ENCODE measurements at places on chromosomes 5 and 9.

DNA sequence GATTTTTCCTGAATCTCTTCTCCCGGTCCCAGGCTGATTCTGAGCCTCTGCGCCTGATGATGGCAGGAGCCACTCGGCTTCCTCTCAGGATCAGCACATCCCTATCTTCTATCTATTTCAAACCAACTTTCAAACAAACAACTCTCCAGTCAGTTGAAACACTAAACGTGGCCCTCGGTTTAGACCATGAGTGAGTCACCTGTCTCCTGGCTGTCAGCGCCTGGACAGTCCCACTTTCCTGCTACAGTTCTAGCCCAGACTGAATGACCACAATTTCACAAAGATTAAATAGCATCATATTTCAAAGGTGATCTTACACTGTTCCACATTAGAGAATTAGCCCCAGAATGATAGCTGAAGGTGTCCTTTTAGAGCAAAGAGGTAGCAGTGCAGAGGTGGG is 6.2 kb downstream of the SLC6A19 start:
- no peak for DNase-seq

DNA sequence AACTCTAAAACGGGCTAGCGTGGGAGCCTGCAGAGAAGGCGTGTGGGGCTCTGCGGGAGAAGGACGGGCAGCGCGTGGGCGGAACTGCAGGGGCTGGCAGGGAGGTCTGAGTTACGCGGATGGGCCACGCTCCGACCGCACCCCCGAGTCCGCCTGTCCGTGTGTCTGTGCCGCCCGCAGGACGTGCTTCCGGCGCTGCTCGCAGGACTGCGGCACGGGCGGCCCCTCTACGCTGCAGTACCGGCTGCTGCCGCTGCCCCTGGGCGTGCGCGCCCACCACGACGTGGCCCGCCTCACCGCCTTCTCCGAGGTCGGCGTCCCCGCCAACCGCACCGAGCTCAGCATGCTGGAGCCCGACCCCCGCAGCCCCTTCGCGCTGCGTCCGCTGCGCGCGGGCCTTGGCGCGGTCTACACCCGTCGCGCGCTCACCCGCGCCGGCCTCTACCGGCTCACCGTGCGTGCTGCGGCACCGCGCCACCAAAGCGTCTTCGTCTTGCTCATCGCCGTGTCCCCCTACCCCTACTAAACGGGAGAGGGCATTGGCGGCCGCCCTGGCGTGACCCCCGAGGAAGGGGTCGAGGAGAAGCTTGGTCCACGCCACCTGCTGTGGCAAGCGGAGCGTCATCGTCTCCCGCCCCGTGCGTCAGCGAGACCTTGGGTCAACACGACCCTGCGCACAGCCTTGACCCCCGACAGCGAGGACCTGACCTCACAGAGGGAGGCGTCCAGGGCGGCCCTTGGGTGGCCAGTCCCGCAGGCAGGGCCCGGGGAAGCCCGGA is 11.4 kb upstream of the ASS1 start:
- no peak for DNase-seq

DNA sequence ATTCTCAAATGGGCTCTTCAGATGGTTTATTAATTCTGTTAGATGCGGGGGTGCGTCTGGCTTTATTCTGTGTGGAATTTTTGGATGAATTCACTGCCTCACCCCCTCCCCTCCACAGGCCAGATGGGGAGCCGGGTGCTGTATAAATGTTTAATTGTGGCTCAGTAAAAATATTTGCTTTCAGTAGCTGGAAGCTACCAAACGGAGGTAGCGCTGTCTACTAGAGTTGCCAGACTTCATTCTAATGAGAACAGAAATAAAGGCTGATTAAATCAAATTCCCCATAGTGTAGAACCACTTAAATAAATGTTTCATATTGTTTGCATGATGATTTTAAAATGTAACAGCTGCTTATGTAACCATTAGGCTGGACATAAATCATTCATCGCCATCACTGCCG is 34.5 kb upstream of the KCNMB1 start:
- no peak for DNase-seq

GRCh38 chr5:62000646-62001045 is 305.4 kb upstream of the KIF2A start:
- no peak for DNase-seq

DNA sequence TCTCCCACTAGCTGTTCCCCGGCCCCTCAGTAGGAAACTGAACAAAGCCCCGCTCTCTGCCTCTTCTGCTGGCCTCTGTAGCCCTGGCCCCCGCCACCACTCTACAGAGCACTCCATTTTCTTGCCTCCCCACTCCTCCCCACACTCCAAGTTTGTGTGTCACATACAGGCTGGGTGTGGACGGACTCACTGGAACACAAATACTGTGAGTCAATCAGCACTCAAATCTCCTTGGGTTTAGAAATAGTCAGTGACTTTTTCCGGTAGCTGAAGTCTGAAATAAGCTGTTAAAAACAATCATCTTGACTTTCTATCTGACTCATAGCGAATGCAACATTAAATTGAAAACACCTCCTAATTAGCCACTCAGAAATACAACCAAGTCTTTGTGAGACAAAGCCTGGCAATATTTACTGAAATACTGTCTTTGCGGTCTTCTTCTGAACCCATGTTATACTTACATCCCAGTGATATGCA is 122.5 kb downstream of the LHFPL2 start:
- DNase-seq = no peak

- DNase-seq = no peak
Observed at GRCh38 chr5:160071516-160071915, 47.7 kb downstream of the PWWP2A start.

- DNase-seq = no peak
Observed at GRCh38 chr5:16550316-16550952, 66.4 kb downstream of the RETREG1 start.

GRCh38 chr9:120985819-120986222 is 59.2 kb upstream of the TRAF1 start:
- DNase-seq = no peak

- DNase-seq = no peak
Observed at GRCh38 chr5:416636-416960, 26.4 kb upstream of the EXOC3 start.

DNA sequence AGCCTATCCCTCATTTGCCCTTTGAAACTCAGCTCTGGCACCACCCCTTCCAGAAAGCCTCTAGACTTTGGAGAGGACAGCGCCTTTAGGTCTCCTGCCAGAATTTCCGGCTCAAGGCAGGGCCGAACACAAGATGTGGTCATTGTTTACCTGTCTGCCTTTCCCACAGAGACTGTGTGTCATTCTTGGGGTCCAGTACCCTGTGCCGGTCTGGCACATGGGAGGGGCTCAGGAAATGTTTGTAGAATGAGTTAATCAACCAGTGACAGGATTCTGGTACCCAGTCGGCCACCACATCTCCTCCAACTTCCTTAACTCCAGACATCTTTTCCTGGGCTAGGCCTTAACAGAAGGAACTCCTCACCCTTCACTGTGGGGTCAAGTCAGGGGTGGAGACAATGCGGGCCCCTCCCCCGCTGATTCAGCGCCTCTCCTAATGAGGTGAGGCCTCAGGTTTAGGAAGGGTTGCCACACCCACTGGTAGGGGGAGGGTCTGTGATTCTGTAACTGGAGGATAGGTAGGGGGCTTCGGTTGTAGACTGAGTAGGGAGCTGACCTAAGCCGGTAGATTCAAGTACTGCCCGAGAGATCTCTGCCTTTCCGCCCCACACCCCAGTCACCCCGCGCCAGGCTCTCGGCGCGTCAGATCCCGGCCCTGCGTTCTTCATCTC is 29.3 kb downstream of the PCDH1 start:
- no peak for DNase-seq

DNA sequence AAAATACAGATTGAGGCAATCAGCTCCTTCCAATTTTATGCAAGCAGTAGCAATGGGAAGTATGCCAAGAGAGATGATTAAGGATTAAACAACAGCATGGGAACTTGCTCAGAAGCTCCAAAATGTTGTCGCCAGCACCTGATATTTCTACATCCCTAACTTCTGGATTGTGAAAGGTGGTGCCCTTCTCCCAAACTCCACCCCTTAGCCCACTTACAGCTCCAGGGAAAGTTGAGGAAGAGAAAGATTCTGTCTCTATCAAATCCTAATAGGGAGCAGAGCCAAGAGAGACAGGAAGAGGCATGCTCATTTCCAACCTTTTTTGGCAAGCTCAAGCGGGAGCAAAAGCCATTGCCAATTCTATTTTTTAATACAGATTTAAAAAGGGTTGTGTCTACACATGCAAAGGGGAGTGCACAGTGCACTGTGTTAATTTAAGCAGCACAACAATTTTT is 92.4 kb upstream of the NR3C1 start:
- DNase-seq = no peak

DNA sequence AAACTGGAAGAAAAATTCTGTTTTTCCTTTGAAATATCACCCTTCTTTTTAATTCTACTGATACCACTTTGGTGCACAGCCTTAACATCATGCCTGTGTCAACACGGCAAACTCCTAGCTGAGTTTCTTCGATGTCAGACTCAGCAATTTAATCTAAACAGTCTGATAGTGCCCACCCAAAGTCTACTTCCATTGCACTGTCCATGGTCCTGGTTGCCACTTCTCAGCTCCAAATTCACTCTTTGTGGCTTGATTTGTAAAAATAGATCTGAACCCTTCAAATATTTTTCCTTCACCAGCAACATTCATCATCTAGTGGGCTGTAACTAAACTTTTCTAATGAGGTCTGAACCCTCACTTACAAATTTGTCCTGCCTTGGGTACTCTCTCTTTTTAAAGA is 107.8 kb downstream of the NUDT12 start:
- no peak for DNase-seq

- no peak for DNase-seq
Observed at GRCh38 chr5:56088967-56089829, 94.4 kb upstream of the IL6ST start.

DNA sequence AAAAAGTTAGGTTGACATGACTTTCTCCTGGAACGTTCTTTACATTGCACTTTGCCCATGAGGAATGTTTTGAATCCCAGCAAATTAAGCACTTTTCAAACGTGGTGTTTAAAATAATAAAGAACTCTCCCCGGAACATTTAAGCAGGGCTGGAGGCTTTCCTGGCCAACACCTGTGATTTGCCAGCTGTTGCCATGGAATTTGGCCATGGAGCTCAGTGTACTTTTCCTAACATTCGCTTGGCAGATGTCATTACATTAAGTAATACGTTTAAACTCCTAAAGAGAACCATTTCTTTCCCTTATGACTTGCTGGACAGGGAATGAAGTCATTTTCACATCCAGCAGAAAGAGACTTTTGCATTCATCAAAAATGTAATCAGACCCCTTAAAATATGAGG is 146.1 kb downstream of the GAS1 start:
- no peak for DNase-seq

- no peak for DNase-seq
Observed at GRCh38 chr9:124708074-124708473, 63.0 kb downstream of the NR6A1 start.

DNA sequence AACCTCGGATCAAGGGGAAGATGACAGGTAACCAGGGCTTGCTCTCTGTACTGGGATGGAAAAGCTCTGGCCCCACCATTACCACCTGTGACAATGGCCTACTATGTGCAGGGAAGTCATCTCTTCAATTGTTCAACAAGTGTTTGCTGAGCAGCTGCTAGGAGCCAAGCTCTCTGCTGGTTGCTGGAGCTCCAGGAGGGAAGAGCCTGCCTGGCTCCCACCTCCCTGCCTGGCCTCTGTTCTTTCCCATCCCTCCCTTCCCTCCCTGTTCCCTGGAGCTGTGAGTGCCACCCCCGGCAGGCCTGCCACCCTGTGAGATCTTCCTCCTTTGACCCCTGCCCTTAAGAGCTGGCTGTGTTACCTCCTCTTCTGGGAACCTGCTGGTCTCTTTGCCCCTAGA is 59.7 kb upstream of the IER5L start:
- DNase-seq = no peak

DNA sequence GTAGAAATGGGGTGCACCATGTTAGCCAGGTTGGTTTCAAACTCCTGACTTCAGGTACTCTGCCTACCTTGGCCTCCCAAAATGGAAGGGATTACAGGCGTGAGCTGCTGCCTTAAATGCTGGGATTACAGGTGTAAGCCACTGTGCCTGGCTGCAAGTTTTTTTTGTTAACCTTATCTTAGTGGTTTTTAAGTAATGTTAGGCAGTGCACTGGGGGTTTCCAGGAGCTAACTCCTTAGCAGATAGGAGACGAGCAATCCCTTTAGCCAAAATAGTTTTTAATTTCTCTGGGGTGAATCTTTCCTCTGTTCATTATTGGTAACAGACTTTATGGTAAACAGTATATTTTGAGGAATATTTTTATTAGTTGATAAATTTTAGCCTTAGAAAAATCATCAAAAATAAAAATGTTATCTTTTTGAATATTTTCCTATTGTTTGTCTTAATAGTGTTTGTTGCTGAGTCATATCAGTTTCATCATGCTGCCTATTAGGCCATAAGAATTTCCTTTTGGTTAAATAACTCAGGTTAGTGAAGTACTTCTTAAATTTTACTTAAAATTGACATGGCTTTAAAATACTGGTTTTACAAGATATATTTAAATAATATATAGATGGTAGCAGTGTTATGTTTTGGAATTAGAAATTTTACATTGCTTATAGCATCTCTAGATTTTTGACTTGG is 37.9 kb downstream of the LMNB1 start:
- DNase-seq = no peak

- DNase-seq = no peak
Observed at GRCh38 chr9:93267091-93267541, 83.2 kb downstream of the WNK2 start.

DNA sequence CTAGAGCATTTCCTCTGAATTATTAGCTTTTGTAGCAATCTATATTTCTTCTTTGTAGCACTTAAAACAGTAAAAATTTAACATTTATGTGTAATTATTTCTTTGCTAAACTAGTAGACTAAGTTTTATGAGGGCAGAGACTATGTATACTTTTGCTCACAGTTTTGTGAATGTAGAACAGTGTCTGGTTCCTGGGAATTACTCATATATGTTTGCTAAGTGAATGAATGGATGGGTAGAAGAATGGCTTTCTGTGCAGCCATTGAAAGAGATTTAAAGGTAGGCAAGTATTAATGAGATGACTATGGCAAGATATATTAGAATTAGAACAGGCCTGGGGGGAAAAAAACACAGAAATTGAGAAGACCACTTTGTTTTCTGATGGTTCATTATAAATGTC is 140.1 kb downstream of the PAM start:
- no peak for DNase-seq

DNA sequence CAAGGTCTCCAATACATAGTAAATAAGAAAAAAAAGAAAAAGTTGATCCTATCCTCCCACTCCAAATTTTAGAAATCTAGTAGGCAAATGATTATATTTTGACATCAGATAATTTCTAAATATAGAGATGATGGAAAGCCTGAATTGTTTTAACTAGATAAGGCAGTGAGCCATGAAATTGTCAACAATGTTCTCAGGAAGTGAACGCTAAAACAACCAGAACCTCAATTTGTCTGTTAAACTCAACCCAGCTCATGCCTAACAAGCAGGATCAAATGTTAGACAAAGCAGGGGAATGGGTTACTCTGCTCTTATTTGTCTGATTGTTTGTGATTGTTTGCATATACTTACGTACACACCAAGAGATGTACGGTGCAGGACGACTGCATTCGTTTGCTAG is 49.2 kb downstream of the ESM1 start:
- no peak for DNase-seq

DNA sequence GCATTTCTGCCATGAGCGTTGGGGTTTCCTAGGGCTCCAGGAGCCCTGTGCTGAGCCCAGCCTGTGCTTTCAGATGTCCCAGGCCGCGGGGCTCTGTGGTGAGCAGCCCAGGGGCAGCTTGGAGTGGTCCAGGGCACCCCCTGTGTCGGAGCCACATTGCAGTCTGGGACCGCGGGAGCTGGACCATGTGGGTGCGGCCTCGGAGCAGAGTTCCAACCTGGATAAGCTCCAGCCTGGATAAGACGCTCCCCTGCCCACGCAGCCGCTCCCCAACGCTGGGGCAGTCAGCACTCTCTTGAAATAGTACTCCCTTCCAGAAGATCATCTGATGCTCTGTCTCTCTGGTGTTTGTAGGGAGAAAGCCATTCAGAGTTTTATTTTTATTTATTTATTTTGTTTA is 111.1 kb downstream of the WNK2 start:
- no peak for DNase-seq

All from cortex of kidney (tissue), 1 donor.